Naive thymus-derived CD8-positive, alpha-beta T cell (primary cell): ENCODE measurements at places on chromosomes 2 and 18. TPM values are rescaled to one million over a fixed set of nuclear protein-coding genes. Genes with fewer than 3 reads are reported as not detected.
A peak's percentile ranks its signal among the peaks of the same experiment; 100 is the strongest.

DNA sequence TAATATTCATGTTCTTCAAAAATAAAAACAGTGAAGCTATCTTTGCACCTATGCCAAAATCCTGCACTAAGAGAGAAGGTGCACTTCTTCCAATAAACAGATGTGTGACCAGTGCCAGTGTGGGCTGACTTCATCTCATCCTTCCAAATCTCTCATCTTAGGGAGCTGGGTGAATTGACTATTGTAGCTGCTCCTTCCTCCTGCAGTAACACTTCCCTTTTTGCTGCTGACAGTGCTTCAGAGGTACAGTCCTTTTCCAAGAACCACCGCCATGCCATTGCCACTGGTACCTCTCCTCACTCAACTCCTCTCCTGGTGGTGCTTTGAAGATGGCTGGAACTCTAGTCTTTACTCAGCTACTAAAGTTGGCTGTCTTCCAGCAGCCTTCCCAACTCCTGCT, 42.1 kb upstream of the ARHGAP25 start:
- H3K27me3 ChIP-seq = no peaks in the 10 kb centered on the region
- H3K36me3 ChIP-seq = peaks cover 3% of the 10 kb centered on the region
- no peak overlapping the region for H3K4me3 ChIP-seq
- H3K27ac ChIP-seq = no peak overlapping the region
- peaks cover 2% of the 10 kb centered on the region for H3K4me1 ChIP-seq
- DNase-seq = no peak

- peaks cover 56% of the 10 kb centered on the region for H3K4me1 ChIP-seq
- no peak overlapping the region for H3K4me3 ChIP-seq
- peaks cover 23% of the 10 kb centered on the region for H3K36me3 ChIP-seq
- peak overlapping the region; percentile 78 for H3K27ac ChIP-seq
- no peaks in the 10 kb centered on the region for H3K27me3 ChIP-seq
Observed at GRCh38 chr18:76484749-76485387, 10.2 kb downstream of the ZNF516 start.

DNA sequence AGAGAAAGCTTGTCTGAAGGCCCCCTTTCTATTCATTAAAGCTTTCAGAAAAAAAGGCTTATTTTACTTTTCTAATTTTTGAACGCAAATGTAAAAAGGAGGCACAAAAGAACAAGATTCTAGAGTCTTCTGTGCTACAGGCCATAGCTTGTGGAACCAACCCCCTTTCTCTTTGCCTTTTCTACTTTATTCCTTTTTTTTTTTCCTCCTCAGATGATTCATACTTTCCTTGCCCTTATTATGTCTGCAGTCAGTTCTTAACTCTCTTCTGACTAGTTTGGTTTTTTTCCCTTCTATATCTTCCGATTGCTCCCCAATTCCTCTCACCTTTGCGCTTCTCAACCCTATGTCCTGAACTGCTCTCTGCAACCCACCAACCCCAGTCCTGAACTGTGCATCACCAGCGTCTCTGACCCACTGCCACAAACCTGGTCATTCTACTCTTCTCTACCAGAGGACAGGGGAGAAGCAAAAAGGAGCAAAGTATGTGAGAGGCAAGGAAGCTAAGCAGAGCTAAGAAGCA, 56.9 kb upstream of the WIPF1 start:
- no peak for DNase-seq
- H3K4me3 ChIP-seq = no peak overlapping the region
- H3K36me3 ChIP-seq = peaks cover 16% of the 10 kb centered on the region

DNA sequence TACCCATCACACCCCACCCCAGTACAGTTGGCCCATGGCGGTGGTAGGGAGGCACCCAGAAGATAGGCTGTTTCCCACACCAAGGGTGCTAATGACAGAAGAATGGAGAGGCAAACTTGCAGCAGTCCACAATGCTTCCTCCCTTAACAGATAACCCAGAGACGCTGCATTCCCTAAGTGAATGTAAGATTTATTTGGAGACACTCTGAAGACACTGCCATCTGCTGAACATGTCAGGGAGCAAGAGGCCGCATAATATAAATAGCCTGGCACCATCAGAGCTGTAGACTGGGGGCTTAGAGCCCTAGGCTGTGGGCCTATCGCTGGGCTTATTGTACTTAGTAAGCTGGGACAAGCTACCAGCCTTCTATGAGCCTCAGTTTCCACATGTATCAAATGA, 2.2 kb upstream of the IWS1 start:
- no peaks in the 10 kb centered on the region for H3K27me3 ChIP-seq
- H3K27ac ChIP-seq = peak overlapping the region; percentile 98

GRCh38 chr18:61368001-61368400, 34.8 kb downstream of the CDH20 start:
- no peaks in the 10 kb centered on the region for H3K4me1 ChIP-seq
- peaks cover 14% of the 10 kb centered on the region for H3K27me3 ChIP-seq
- no peak overlapping the region for H3K4me3 ChIP-seq

- no peak for DNase-seq
- H3K27ac ChIP-seq = no peak overlapping the region
- H3K36me3 ChIP-seq = no peaks in the 10 kb centered on the region
Observed at GRCh38 chr2:220320326-220320725, 692.9 kb downstream of the SLC4A3 start.

GRCh38 chr2:216285701-216286100, 86.6 kb downstream of the MARCHF4 start:
- H3K27ac ChIP-seq = no peak overlapping the region
- no peak for DNase-seq
- H3K27me3 ChIP-seq = no peaks in the 10 kb centered on the region
- peaks cover 9% of the 10 kb centered on the region for H3K4me1 ChIP-seq

DNA sequence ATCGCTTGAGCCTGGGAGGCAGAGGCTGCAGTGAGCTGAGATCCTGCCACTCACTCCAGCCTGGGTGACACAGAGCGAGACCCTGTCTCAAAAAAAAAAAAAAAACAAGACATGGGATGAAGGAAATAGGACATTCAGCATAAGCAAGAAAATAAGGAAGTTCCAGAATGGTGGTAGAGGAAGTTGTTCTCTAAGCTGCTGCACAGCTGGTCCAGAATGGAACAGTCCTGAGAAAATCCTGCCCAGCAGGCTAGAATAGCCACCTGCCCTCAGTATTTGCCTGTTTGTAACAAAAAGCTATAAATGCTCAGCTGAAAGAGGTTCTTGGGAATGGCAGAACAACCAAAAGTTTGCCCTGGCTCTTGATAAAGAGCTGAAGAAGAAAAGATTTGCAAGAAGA, 11.1 kb upstream of the MAPRE3 start:
- no peak overlapping the region for H3K27ac ChIP-seq
- no peaks in the 10 kb centered on the region for H3K36me3 ChIP-seq
- peaks cover 48% of the 10 kb centered on the region for H3K27me3 ChIP-seq
- no peak for DNase-seq
- no peaks in the 10 kb centered on the region for H3K4me1 ChIP-seq
- no peak overlapping the region for H3K4me3 ChIP-seq

DNA sequence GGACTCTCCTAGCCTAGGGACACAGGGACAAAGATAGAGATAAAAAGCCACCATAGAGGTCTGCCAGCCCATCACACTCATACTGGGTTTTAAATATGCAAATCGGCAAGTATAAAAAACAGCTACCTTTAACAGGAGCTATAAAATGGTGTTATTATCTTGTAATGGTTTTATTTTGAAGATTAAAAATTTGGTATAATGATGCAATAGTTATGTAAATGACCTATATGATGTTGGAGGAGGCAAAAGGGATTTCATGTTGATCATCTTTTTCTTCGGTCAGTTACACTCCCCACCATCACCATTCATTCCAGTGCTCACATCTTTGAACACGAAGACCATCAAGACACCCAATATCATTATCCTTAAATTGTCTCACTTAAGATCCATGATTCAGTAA, 11.2 kb downstream of the ZNF521 start:
- peaks cover 4% of the 10 kb centered on the region for H3K36me3 ChIP-seq
- no peak overlapping the region for H3K4me3 ChIP-seq
- no peaks in the 10 kb centered on the region for H3K4me1 ChIP-seq

DNA sequence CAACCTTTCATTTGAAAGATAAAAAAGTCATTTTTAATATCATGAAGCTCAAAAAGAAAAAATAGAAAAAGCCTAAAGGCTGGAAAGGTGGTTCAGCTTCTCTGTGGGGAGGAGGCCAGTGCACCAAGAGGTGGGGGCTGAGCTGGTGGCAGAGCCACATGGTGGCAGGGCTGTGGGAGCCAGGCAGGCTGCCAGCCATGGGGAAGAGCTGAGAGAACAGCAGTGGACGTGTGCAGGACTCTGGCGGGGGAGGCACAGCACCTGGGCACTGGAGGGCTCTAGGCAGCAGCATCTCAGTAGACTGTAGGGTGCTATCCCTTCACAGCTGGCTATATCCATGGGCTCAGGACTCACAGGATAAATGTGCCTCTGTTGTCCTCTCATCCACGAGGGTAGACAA, 47.8 kb downstream of the STK25 start:
- no peaks in the 10 kb centered on the region for H3K4me1 ChIP-seq
- no peak overlapping the region for H3K4me3 ChIP-seq
- no peak overlapping the region for H3K27ac ChIP-seq
- H3K27me3 ChIP-seq = no peaks in the 10 kb centered on the region

The RBKS gene
- total RNA-seq = 1.5 TPM

The RBM44 gene
- 0.91 TPM for total RNA-seq

The SDC1 gene
- total RNA-seq = not detected

The AKAIN1 gene
- not detected for total RNA-seq

The EVX2 gene
- total RNA-seq = not detected

The OR6B2 gene
- total RNA-seq = not detected

The SUPT7L gene
- total RNA-seq = 49.7 TPM

The UCN gene
- total RNA-seq = 6.9 TPM
